IPS DF 6.9 (cell line): ENCODE measurements at places on chromosomes 5 and 9.

- no peak for DNase-seq
These were observed 24.8 kb upstream of the HNRNPA0 start for GRCh38 chr5:137778772-137779564.

DNA sequence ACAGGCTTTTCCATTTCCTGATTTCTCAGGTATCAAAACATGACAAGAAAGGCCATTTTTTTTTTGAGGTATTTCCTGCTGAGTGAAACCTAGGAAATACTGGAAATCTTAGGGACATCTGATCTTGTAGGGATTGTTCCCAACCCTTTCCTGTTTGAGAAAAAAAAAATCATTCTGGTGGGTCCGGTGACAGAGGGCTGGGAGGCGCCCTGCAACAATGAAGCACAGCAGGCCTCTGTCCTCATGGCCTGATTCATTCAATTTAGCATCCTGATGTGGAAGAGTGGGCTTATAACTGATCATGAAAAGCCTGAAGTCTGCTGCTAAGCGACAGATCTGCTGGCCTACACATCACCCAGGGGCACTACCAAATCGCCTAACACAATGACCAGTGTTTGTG lies 3.0 kb upstream of the C9orf153 start:
- no peak for DNase-seq

GRCh38 chr5:59296317-59297264 lies 596.9 kb downstream of the PDE4D start:
- DNase-seq: no peak

GRCh38 chr9:105064248-105065097 lies 136.5 kb upstream of the ABCA1 start:
- no peak for DNase-seq

- DNase-seq: peak; percentile 31
These were observed 482.6 kb downstream of the ZNF608 start for GRCh38 chr5:124263680-124264491.
